ENCODE measurements at places on chromosomes 4 and X.

DNA sequence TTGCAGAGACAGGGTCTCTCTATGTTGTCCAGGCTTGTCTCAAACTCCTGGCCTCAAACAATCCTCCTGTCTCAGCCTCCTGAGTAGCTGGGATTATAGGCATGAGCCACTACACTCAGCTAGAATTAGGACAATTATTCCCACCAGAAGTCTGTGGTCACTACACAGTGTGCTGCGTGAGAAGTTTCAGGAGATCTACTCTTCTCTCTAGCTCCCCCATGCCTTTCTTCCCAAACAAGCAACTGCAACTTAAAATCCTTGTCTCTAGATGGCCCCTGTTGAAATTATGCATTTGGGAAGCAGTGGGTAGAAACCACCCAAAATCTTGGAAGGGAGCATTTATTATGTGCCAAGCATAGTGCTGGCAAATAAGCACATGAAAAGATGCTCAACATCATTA, 21.1 kb upstream of the MAP7D3 start:
- peaks cover 3% of the 10 kb centered on the region for H3K4me1 ChIP-seq
- no peaks in the 10 kb centered on the region for H3K27me3 ChIP-seq
- no peak overlapping the region for H3K4me3 ChIP-seq
- no peaks in the 10 kb centered on the region for H3K36me3 ChIP-seq

- no peaks in the 10 kb centered on the region for H3K27me3 ChIP-seq
- no peak for DNase-seq
- H3K27ac ChIP-seq, result no peak overlapping the region
- H3K4me3 ChIP-seq, result no peak overlapping the region
- H3K4me1 ChIP-seq, result no peaks in the 10 kb centered on the region
Observed at GRCh38 chr4:176013476-176014247, 52.0 kb upstream of the WDR17 start.

DNA sequence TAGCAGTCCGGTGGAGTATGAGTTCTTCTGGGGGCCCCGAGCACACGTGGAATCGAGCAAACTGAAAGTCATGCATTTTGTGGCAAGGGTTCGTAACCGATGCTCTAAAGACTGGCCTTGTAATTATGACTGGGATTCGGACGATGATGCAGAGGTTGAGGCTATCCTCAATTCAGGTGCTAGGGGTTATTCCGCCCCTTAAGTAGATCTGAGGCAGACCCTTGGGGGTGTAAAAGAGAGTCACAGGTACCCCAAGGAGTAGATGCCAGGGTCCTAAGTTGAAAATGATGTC, 852 bp downstream of the MAGEH1 start:
- DNase-seq, result no peak
- H3K4me3 ChIP-seq, result peak overlapping the region; percentile 37
- no peak overlapping the region for H3K27ac ChIP-seq
- no peaks in the 10 kb centered on the region for H3K36me3 ChIP-seq
- H3K27me3 ChIP-seq, result no peaks in the 10 kb centered on the region

GRCh38 chr4:3505231-3505630, 27.0 kb downstream of the LRPAP1 start:
- no peak for DNase-seq
- H3K4me3 ChIP-seq, result no peak overlapping the region
- H3K36me3 ChIP-seq, result peaks cover 25% of the 10 kb centered on the region
- H3K4me1 ChIP-seq, result no peaks in the 10 kb centered on the region
- no peaks in the 10 kb centered on the region for H3K27me3 ChIP-seq
- no peak overlapping the region for H3K27ac ChIP-seq

GRCh38 chr4:155777971-155778735, 19.3 kb downstream of the GUCY1B1 start:
- no peak overlapping the region for H3K27ac ChIP-seq
- H3K4me1 ChIP-seq, result no peaks in the 10 kb centered on the region
- no peaks in the 10 kb centered on the region for H3K36me3 ChIP-seq
- no peak overlapping the region for H3K4me3 ChIP-seq

DNA sequence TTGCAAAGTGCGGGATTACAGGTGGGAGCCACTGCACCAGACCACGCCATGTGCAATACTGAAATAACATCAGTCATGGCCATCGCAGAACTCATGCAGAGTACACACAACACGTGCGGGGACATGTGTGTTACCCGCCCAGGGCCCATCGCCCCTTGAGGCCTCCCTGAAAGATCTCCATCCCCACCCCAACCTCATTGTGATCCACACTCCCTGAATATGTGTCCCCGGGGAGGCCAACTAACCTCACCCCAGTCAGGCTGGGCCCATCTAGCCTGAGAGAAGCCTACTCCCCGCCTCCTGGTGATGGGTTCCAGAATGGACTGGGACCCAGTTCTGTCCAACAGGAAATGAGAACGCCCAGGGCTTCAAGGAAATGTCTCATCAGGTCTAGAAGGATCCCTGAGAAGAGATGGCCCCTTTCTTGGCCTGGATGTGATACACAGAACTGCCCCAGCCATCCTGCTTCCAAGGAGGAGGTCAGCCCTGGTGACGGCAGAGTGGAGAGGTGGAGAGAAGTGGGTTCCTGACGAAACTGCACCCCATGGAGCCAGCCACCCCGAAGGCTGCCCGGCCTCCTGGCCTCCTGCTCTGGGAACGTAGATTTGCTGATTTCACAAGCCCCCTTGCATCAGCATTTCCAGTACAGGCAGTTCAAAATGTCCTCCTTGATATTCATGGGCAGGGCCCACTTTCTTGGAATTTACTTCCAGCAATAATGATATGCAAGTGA, 22.5 kb upstream of the CLDN24 start:
- H3K4me3 ChIP-seq, result no peak overlapping the region
- H3K27me3 ChIP-seq, result no peaks in the 10 kb centered on the region
- H3K4me1 ChIP-seq, result peaks cover 14% of the 10 kb centered on the region
- DNase-seq, result no peak
- H3K27ac ChIP-seq, result no peak overlapping the region

- no peaks in the 10 kb centered on the region for H3K4me1 ChIP-seq
- H3K27me3 ChIP-seq, result peaks cover 25% of the 10 kb centered on the region
- H3K36me3 ChIP-seq, result no peaks in the 10 kb centered on the region
- no peak overlapping the region for H3K4me3 ChIP-seq
Observed at GRCh38 chr4:54095110-54095825, 4.7 kb upstream of the GSX2 start.

DNA sequence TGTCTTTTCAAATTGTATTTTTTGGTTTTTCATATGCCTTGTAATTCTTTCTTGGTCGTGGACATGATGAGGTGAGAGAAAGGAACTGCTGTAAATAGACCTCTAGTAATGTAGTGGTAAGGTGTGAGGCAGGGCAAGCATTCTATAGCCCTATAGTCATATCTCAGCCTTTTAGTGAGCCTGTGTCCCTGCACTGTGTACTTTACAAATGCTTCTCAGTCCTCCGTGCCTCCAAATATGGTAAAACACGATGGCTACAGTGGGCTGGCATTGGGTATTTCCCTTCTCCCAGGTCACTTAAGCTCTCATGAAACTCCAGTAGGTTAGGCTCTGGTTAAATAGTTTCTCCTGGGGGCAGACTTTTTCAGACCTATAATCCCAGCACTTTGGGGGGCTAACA, 57.9 kb upstream of the PLS3 start:
- no peaks in the 10 kb centered on the region for H3K27me3 ChIP-seq
- no peak overlapping the region for H3K27ac ChIP-seq
- no peaks in the 10 kb centered on the region for H3K36me3 ChIP-seq
- no peak for DNase-seq

GRCh38 chr4:186900232-186900900, 176.7 kb upstream of the FAT1 start:
- no peak for DNase-seq
- H3K27ac ChIP-seq, result peak overlapping the region; percentile 10
- H3K4me3 ChIP-seq, result no peak overlapping the region
- H3K27me3 ChIP-seq, result no peaks in the 10 kb centered on the region

- no peaks in the 10 kb centered on the region for H3K36me3 ChIP-seq
- no peaks in the 10 kb centered on the region for H3K27me3 ChIP-seq
- DNase-seq, result no peak
- no peaks in the 10 kb centered on the region for H3K4me1 ChIP-seq
Observed at GRCh38 chr4:154329939-154330338, 161.7 kb downstream of the DCHS2 start.

DNA sequence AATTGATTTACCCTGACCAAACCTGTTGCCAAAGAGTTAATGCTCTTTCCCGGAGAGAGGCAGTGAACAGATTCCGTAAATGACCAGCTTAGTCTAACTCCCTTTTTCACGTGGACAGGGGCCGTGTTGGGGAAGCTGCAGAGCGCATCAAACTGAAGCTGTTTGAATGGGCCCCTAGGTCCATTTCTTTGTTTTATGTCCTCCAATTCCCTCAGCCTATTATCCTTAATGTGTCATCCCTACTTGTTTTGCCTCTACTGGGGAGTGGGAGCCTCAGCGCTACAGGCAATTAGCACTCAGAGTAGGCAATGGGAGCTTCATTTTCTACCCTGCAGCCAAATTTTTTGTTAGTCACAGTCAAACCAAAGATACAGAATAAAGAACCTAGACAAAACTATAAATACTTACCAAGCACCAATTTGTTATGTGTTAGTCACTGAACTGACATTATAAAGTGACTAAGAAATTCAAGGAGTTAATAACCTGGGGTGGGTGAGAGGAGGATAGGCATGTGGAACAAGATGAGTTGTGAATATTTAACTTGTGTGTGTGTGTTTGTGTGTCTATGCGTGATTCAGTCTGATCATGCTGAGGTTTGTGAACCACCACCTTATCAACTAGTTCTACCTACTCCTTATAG, 417.4 kb downstream of the PACRGL start:
- H3K4me1 ChIP-seq, result no peaks in the 10 kb centered on the region
- no peak for DNase-seq
- no peak overlapping the region for H3K4me3 ChIP-seq
- H3K36me3 ChIP-seq, result no peaks in the 10 kb centered on the region

DNA sequence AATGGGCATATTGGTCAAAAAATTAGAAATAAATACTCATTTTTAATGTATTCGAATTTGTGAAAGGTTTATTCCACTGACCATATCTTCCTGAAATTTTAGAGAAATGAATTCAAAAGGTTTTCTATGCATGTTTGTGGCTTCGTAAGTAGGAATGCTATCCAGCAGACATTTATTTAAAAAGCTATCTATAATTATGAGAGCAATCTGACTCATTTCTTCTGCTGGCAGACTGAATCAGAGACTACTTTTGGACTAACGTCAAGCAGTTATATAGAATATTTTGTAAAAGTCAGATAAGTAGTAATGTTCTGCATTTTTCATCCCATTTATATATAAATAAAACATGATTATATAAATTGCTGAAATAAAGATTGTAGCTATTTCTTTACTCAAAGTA, 125.0 kb downstream of the SPCS3 start:
- H3K27me3 ChIP-seq, result no peaks in the 10 kb centered on the region
- peak overlapping the region; percentile 97 for H3K27ac ChIP-seq
- no peaks in the 10 kb centered on the region for H3K36me3 ChIP-seq

- H3K4me1 ChIP-seq, result no peaks in the 10 kb centered on the region
- H3K27me3 ChIP-seq, result no peaks in the 10 kb centered on the region
- DNase-seq, result no peak
- H3K4me3 ChIP-seq, result no peak overlapping the region
- H3K27ac ChIP-seq, result no peak overlapping the region
- peaks cover 39% of the 10 kb centered on the region for H3K36me3 ChIP-seq
Observed at GRCh38 chrX:65723706-65724105, 56.3 kb downstream of the MSN start.

- DNase-seq, result no peak
- no peak overlapping the region for H3K4me3 ChIP-seq
- H3K27me3 ChIP-seq, result no peaks in the 10 kb centered on the region
- H3K4me1 ChIP-seq, result peaks cover 12% of the 10 kb centered on the region
- no peaks in the 10 kb centered on the region for H3K36me3 ChIP-seq
- peak overlapping the region; percentile 57 for H3K27ac ChIP-seq
Observed at GRCh38 chrX:15989716-15990115, 133.6 kb upstream of the GRPR start.

GRCh38 chr4:184628103-184628502, 21.1 kb downstream of the CASP3 start:
- H3K36me3 ChIP-seq, result peaks cover 48% of the 10 kb centered on the region
- H3K4me3 ChIP-seq, result no peak overlapping the region

GRCh38 chr4:23881052-23881501, 8.8 kb downstream of the PPARGC1A start:
- no peaks in the 10 kb centered on the region for H3K36me3 ChIP-seq
- DNase-seq, result no peak
- no peaks in the 10 kb centered on the region for H3K4me1 ChIP-seq
- H3K27ac ChIP-seq, result no peak overlapping the region
- H3K27me3 ChIP-seq, result no peaks in the 10 kb centered on the region

DNA sequence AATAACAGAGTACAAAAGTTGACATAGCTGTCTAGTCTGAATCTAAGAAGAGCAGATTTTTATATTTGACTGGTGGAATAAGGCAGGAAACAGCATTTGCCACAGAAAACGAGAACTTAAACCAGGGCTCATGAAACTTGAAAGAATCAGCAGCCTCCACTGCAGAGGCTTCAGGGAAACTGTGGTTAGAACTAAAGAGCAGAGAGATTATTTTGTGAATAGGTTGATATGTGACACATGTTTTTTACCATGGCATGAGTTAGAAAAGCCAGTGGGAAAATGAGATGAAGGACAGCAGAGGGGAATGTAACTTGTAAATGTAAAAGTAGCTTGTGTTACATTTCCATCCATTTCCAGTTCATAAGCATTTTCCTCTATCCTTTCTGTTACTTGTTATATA, 63.7 kb upstream of the CAMK2D start:
- peaks cover 19% of the 10 kb centered on the region for H3K4me1 ChIP-seq
- H3K36me3 ChIP-seq, result no peaks in the 10 kb centered on the region
- H3K27me3 ChIP-seq, result no peaks in the 10 kb centered on the region
- H3K27ac ChIP-seq, result no peak overlapping the region

GRCh38 chr4:148292686-148293085, 149.5 kb downstream of the NR3C2 start:
- no peak for DNase-seq
- H3K4me1 ChIP-seq, result no peaks in the 10 kb centered on the region
- H3K36me3 ChIP-seq, result no peaks in the 10 kb centered on the region
- H3K27ac ChIP-seq, result no peak overlapping the region
- H3K4me3 ChIP-seq, result no peak overlapping the region

GRCh38 chr4:7206911-7207567, 14.7 kb downstream of the SORCS2 start:
- no peaks in the 10 kb centered on the region for H3K27me3 ChIP-seq
- H3K4me1 ChIP-seq, result peaks cover 51% of the 10 kb centered on the region
- DNase-seq, result no peak
- H3K27ac ChIP-seq, result peak overlapping the region; percentile 63
- H3K4me3 ChIP-seq, result no peak overlapping the region
- no peaks in the 10 kb centered on the region for H3K36me3 ChIP-seq

GRCh38 chr4:147901388-147901787, 169.5 kb downstream of the ARHGAP10 start:
- H3K27ac ChIP-seq, result no peak overlapping the region
- no peaks in the 10 kb centered on the region for H3K4me1 ChIP-seq
- no peak for DNase-seq
- no peak overlapping the region for H3K4me3 ChIP-seq
- no peaks in the 10 kb centered on the region for H3K27me3 ChIP-seq

GRCh38 chrX:108811891-108812290, 75.5 kb upstream of the IRS4 start:
- no peak for DNase-seq
- no peak overlapping the region for H3K27ac ChIP-seq
- no peaks in the 10 kb centered on the region for H3K27me3 ChIP-seq
- H3K4me1 ChIP-seq, result no peaks in the 10 kb centered on the region
- no peak overlapping the region for H3K4me3 ChIP-seq
- no peaks in the 10 kb centered on the region for H3K36me3 ChIP-seq

Data from RWPE2 (cell line).